Activated T-helper 1 cell treated with anti-CD3 and anti-CD28 coated beads, Interleukin-2, amount 50 U/mL, for 16 hours (primary cell): ENCODE measurements at places on chromosomes 7 and 10.

DNA sequence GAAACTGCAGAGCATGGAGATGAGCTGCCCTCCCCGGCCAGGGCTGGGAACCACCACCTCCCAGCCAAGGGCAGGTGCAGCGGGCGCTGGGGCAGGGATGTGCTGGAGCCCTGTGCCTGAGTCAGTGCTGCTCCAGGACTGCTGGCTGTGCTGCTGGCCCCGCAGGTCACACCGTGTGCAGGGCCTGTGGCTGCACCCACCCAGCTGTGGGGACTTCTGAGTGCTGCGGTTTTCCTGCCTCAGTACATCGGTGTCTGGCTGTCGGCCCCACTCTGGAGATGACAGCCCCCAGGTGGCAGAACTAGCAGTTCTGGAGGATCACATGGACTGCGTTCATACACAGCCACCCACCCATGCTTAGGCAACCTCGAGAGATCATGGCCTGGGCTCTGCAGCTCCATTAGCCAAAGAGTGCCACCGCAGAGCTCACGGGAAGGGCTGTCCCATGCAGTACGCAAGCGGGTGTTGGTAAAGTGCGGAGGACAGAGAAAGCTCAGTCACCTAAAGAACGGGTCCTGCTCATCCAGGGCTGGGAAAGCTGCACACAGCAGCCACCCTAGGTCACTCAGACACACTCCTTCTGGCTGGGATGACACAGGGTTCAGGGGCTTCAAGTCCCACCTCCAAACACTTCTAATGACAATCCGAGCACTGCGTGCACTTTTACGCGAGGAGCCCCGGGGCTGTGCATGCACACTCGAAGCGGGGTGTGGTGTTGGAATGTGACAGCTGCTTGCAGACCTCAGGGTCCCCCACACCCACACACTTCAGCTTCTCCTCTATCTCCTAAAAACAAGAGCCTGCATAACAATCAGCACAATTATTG, 198.1 kb upstream of the PPP2R2D start:
- DNase-seq: no peak

GRCh38 chr10:101266381-101267289, 37.4 kb upstream of the LBX1 start:
- no peak for DNase-seq

DNA sequence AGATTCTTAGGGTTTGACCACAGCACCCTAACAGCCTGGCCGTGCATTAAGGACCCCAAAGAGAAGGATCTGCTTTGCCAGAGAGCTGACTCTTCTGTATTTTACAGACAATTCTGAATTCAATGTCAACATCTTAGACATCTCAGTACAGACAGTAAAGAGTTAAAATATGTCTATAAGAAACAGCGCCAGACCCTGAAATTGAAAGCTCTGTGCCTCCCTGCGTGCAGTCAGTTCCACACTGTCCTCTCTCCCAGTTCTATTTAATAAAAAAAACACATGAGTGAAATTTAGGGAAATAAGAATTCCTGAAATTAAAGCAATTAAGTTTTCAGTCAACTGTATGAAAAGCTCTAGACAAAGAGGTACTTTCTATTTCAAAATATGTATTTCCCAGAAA, 45.1 kb downstream of the MET start:
- no peak for DNase-seq

GRCh38 chr10:98555021-98555619, 108.4 kb upstream of the HPS1 start:
- DNase-seq: no peak

GRCh38 chr7:6246251-6246917, 26.0 kb downstream of the CYTH3 start:
- no peak for DNase-seq
